Foreskin keratinocyte (primary cell): ENCODE measurements at places on chromosomes 13 and 19. TPM values are rescaled to one million over a fixed set of nuclear protein-coding genes. Genes with fewer than 3 reads are reported as not detected.

DNA sequence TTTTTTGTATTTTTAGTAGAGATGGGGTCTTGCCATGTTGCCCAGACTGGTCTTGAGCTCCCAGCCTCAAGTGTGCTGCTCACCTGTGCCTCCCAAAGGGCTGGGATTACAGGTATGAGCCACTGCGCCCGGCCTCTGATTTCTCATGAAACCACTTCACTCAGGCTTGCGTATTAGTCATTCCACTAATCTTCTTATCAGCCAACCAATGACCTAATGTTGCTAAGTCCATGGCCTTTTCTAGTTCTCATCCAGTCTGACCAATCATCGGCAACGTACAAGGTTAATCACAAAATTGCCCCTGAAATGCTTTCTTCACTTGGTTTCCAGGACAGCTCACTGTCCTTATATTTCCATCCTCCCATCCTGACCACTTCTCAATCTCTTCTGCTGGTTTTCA, 605.3 kb upstream of the SLC10A2 start:
- peak; percentile 8 for DNase-seq

GRCh38 chr19:48510421-48511268, 990 bp downstream of the LMTK3 start:
- DNase-seq = no peak

DNA sequence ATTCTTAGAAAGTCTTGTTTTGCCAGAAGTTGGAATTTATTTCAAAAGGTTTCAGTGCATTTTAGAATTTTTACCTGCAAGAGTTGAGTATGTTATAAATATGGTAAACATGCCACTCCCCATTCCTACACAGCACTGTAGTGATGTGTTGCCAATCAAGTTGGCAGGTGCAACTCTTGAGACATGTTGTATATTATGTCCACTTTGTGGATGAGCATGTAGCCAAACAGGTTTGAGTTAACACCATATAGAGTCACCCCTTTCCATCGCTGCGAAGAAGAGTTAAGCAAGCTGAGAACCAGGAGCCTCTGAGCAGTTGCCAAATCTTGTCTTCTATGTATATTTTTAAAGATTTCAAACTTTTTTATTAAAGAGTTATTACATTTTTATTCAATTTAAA, 359.8 kb downstream of the LMO7 start:
- DNase-seq = no peak

GRCh38 chr19:46886546-46887239, 25.9 kb downstream of the ARHGAP35 start:
- DNase-seq = peak; percentile 15

The IFI30 gene
- polyA plus RNA-seq = 31.7 and 32.6 TPM in 2 replicates

DNA sequence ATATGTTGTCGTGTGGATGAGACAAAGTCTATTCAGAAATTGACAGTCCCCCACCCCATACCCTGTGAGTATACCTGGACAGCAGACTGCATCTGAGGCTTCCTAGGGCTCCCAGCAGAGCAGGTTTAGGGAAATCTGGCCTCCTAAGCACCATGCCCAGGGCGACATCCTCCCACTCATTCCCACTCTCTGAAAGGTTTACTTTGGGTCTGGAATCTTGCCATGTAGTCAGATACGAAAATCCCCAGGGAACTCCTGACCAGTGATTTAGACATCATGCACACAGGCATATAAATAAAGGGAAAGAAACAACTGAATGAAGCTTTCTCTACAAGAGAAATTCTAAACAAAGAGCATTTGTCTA, 717 bp upstream of the NALCN start:
- no peak for DNase-seq

- DNase-seq = no peak
These were observed at the start of gene TMEM86B for GRCh38 chr19:55228403-55229031. Gene TMEM86B (minus strand): TSS chr19:55228763. CDS start chr19:55228741, 22 bp downstream.

- DNase-seq = no peak
These were observed 190.4 kb upstream of the GPR12 start for GRCh38 chr13:26950968-26951367.

- no peak for DNase-seq
These were observed 2.3 kb upstream of the EPHX3 start for GRCh38 chr19:15234431-15235130.

The ERVV-1 gene
- not detected in 2 replicates for polyA plus RNA-seq

- no peak for DNase-seq
These were observed 4.1 kb downstream of the TECR start for GRCh38 chr19:14533450-14533849.

The C19orf44 gene
- polyA plus RNA-seq = 2.7 and 3.4 TPM in 2 replicates

The LYPD3 gene
- polyA plus RNA-seq = 31.8 and 43.1 TPM in 2 replicates

- no peak for DNase-seq
These were observed 12.3 kb upstream of the BSG start for GRCh38 chr19:560121-560520.

- no peak for DNase-seq
These were observed 244.2 kb upstream of the SOX21 start for GRCh38 chr13:94956417-94957110.

GRCh38 chr19:57389730-57390598, at the start of gene ZNF548:
Gene ZNF548 (plus strand): TSS chr19:57389854. CDS start chr19:57390100, 246 bp downstream.
- peak; percentile 88 for DNase-seq

The LTBP4 gene
- polyA plus RNA-seq = 50.6 and 51.1 TPM in 2 replicates
